Vagina (tissue), 2 donors: ENCODE measurements at places on chromosomes 5 and 9.

DNA sequence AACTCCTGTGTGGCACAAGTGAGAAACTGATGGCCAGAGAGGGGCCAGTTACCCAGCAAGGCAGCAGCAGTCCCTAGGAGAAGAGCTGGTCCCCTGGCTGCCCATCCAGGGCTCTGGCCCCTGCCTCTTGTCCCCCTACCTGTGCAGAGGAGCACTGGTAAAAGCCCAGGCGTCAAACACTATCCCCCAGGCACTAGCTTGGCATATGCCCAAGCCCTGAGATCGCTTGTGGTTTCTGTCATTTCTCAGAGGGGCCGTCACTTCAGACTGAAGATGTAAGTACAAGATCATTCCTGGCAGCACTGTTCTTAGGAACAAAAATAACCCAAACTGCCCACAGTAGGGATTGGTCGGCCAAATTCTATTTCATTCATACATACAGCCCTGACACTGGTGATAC, 53.9 kb downstream of the COL15A1 start:
- peak overlapping the region; percentile 10 for H3K27ac ChIP-seq
- no peaks in the 10 kb centered on the region for H3K27me3 ChIP-seq
- H3K36me3 ChIP-seq = no peaks in the 10 kb centered on the region
- peaks cover 44% of the 10 kb centered on the region for H3K4me1 ChIP-seq
- H3K4me3 ChIP-seq = no peak overlapping the region

- peak; percentile 100 for DNase-seq
- no peaks in the 10 kb centered on the region for H3K27me3 ChIP-seq
These were observed at the start of gene G3BP1 for GRCh38 chr5:151771259-151772028. TSS of gene G3BP1 (plus strand) at chr5:151771954. CDS start at chr5:151786621, 14,667 bp downstream.

DNA sequence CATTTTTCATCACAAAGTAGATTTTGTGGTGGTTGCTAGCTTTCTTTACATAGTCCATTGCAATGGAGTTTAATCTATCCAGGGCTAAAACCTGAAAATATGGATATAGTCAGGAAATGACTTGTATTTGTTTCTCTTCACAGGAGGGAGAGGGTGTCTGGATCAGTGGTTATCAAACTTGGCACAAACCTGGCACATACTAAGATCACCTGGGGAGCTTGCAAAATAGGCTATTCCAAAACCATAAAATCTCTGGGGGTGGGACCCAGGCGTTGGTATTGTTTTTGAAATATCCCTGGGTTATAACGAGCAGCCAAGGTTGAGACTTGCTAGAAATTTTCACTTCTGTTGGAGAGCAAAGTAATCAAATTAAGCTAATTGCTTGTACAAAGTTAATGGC, 179.9 kb downstream of the PCSK1 start:
- no peaks in the 10 kb centered on the region for H3K36me3 ChIP-seq
- H3K27ac ChIP-seq = no peak overlapping the region
- no peaks in the 10 kb centered on the region for H3K27me3 ChIP-seq
- peaks cover 25% of the 10 kb centered on the region for H3K4me1 ChIP-seq

DNA sequence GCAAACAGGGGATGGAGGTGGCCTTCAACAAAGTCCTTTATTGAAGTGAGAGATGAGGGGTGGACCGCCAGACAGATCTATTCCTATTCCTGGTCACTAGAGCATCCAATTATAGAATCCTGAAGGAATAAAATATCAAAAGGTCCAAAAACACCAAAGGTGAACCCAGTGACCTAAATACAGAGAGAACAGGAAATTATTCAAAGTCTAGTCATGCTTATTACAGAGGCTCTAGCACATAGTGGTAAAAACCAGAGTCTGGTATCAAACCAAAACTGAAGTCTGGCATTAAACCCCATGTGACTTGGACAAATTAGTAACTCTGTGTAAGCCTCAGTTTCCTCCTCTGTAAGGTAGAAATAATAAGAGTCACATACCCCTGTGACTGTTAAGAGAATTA, 100.5 kb upstream of the SNX2 start:
- no peaks in the 10 kb centered on the region for H3K4me1 ChIP-seq
- H3K27me3 ChIP-seq = no peaks in the 10 kb centered on the region
- no peaks in the 10 kb centered on the region for H3K36me3 ChIP-seq
- H3K27ac ChIP-seq = no peak overlapping the region
- H3K4me3 ChIP-seq = no peak overlapping the region

DNA sequence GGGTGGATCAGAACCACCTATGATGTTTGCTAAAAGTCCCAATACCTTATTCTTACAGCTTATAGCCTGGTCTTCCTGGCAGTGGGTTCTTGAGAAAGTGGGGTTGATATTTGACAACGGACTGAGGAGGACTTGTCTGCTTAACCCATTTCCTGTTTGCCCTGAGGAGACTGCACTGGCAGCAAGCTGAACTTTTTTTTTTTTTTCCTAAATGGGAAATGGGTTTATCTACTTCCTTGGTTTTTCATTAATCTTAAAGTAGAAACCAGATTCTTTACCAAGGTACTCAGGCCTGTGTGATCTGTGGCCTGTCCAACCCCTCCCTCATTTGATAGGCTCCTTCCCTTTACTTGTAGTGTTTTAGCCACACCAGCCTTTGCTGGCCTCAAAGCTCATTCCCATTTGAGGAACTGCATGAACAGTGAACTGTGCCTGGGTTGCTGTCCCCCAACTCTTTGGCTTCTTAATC, 47.1 kb downstream of the C9orf57 start:
- H3K27ac ChIP-seq = no peak overlapping the region
- H3K36me3 ChIP-seq = no peaks in the 10 kb centered on the region
- no peaks in the 10 kb centered on the region for H3K4me1 ChIP-seq
- no peak for DNase-seq
- H3K4me3 ChIP-seq = no peak overlapping the region
- H3K27me3 ChIP-seq = no peaks in the 10 kb centered on the region

- DNase-seq = no peak
- no peak overlapping the region for H3K4me3 ChIP-seq
- peaks cover 20% of the 10 kb centered on the region for H3K4me1 ChIP-seq
- no peaks in the 10 kb centered on the region for H3K27me3 ChIP-seq
- no peak overlapping the region for H3K27ac ChIP-seq
These were observed 185.6 kb downstream of the SNX18 start for GRCh38 chr5:54703133-54703532.

GRCh38 chr5:138054206-138054605, 21.3 kb upstream of the FAM13B start:
- no peaks in the 10 kb centered on the region for H3K4me1 ChIP-seq
- no peak overlapping the region for H3K27ac ChIP-seq
- DNase-seq = no peak
- H3K27me3 ChIP-seq = no peaks in the 10 kb centered on the region
- no peaks in the 10 kb centered on the region for H3K36me3 ChIP-seq
- H3K4me3 ChIP-seq = no peak overlapping the region
